Activated CD4-positive, CD25-positive, alpha-beta regulatory T cell treated with anti-CD3 and anti-CD28 coated beads, Interleukin-2, amount 50 U/mL, for 16 hours (primary cell): ENCODE measurements at places on chromosomes 13 and 19.

DNA sequence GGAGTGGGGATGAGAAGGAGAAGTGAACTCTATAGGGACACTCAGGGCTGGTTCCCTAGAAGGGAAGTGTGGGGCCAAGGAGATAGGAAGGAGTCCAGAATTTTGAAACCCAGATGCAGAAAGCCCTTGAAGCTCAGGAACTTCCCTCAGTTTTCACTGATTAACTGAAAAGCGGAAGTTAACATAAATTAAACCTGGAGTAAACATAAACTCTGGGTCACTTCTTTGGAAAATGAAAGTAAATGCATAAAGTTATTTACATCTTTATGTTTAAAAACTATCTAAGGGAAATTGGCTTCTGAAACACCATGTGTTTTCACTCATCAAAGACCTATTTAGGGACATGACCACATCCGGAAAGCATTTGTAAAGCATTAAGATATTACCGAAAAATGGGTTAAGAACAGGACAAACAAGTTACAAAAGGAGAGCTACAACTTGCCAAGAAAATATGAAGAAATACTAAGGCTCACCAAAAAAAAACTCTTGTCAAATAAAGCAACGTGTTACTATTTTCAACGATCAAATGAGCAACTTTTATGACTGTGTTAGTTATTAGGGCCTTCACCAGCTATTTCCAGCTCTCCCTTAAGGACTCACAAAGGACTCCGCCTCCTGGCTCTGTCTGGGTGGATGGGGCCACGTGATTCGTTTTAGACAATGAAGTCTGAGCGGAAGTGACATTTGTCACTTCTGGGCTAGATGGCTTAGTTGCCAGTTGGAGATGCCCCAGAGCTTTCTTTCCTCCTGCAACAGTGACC is 439.1 kb upstream of the ZNF507 start:
- no peak for DNase-seq

DNA sequence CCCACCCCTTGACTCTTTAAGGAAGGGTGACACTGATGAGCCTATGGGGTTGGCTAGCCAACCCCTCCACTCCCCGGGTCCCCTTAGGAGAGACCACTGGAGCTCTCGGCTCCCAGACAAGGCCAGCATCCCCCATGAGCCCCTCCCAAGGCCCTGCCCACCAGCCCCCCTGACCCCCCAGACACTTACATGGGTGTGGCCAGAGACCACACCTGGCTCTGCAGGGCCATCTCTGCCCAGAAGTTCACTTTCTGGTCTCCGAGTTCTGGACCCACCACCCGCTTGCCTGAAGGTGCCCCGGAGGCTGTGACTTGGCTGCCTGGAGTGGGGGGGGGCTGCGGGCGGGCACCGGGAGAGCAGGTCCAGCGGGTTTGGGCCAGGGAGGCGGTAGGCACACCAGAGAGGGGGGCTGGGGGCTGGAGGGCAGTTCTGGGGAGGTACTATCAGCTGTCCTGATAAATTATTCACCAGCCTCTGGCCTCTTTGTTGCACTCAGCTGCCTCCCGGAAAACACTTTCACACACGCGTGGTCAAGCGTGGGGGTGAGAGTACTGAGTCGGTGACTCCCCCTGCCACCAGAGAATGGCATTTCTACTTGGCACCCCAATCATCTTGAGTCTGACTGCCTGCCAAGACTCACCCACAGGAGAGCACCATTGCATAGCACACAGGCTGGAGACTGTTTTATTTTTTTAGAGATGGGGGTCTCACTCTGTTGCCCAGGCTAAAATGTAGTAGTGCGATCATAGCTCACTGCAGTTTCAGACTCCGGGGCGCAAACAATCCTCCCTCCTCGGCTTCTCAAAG is at the start of gene PALM3:
TSS of gene PALM3 (minus strand) at position 326 of the 807 bp plus-strand sequence. CDS start at position 230, 96 bp downstream.
- DNase-seq = no peak

GRCh38 chr13:59445812-59446211 is 717.9 kb downstream of the DIAPH3 start:
- no peak for DNase-seq

- peak; percentile 19 for DNase-seq
Measured at GRCh38 chr13:29758531-29759114, 91.8 kb downstream of the UBL3 start.

GRCh38 chr19:38055010-38055409 is 148.0 kb downstream of the SIPA1L3 start:
- DNase-seq = no peak
